ENCODE measurements at places on chromosomes 13 and 19.

DNA sequence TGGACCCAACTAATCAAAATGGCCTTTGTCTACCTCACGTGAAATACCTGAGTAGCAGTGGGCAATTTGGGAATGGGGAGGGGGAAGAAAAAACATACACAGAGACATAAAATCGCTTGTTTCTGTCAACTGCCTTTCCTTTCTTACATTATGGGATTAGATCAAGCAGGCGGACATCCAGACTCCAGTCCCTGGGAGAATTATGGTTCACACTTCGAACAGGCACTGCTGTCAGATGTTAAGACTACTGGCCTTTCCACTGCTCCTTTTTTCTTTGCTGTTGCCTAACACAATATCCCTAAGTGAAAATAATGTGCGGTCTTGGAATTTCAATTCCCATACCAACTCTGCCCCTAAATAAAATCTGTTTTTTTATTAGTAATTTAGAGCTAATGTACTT lies 1719.7 kb upstream of the SLC10A2 start:
- no peak for DNase-seq

- no peak for DNase-seq
These were observed 43.4 kb upstream of the URAD start for GRCh38 chr13:28031896-28032288.

- DNase-seq: no peak
These were observed 18.7 kb upstream of the EID2 start for GRCh38 chr19:39558624-39559117.

DNA sequence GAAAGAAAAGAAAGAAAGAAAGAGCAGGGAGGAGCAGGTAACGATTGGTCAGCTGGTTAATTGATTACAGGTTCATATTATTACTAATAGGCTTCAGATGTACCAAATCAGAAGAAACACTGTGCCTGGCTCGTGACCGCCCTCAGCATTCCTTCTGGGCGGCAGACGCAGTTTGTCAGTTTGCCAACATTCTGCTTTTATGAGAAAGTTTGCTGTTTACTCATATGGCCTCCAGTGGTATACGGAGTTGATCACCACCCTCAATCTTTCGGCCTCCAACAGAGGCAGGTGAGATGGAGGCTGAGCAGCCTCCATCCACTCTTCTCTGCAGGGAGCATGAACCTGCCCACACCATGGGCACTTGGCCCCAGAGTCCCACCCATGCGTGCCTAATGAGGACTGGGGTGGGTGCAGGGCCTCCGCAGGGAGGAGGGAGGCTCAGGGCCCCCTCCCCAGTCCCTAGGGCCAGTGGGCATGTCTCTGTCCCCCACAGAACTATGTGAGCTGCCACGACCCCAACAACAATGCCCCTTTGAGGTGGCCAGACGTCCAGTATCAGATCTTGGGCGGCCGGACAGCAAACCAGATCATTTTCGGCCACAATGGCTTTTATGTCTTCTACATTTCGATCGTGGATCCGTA lies 8.8 kb downstream of the PRR22 start:
- DNase-seq: no peak

DNA sequence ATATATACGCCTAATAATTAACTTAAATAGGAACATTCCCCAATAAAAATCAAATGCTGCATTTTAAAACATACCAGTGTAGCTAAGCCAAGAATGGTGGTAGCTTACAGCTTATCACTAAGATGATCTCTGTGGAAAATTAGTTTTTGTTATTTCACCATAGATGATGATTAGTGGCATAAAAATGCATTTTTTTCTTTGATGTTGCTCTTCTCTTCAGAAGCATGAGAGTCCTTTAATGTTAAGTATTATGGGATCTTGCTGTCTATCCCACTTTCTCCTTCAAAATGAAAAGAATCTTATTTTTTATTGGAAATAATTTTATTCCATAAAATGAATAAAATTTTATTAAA lies 731.0 kb downstream of the SLITRK1 start:
- no peak for DNase-seq

GRCh38 chr13:24146961-24147569 lies 13.5 kb upstream of the SPATA13 start:
- DNase-seq: no peak

DNA sequence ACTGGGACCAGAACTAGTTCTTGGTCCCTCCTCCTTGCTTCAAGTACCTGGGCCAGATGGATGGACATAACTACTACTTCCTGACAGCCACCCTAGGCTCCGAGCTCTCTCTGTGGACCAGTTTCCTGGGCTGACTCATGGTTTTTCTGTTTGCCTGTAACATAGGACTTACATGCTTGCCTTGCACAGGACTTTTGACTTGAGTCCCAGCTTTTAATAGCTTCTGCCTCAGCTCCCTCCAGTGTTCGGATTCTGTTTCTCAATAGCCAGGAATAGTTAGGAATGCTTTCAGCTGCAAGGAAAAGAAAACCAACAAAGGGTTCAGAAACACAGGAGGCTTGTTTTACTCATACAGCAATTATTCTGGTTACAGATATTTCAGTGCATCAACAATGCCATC lies 405.9 kb downstream of the ZNF536 start:
- no peak for DNase-seq

- DNase-seq: no peak
These were observed 1442.9 kb downstream of the SLITRK1 start for GRCh38 chr13:82439159-82439904.

DNA sequence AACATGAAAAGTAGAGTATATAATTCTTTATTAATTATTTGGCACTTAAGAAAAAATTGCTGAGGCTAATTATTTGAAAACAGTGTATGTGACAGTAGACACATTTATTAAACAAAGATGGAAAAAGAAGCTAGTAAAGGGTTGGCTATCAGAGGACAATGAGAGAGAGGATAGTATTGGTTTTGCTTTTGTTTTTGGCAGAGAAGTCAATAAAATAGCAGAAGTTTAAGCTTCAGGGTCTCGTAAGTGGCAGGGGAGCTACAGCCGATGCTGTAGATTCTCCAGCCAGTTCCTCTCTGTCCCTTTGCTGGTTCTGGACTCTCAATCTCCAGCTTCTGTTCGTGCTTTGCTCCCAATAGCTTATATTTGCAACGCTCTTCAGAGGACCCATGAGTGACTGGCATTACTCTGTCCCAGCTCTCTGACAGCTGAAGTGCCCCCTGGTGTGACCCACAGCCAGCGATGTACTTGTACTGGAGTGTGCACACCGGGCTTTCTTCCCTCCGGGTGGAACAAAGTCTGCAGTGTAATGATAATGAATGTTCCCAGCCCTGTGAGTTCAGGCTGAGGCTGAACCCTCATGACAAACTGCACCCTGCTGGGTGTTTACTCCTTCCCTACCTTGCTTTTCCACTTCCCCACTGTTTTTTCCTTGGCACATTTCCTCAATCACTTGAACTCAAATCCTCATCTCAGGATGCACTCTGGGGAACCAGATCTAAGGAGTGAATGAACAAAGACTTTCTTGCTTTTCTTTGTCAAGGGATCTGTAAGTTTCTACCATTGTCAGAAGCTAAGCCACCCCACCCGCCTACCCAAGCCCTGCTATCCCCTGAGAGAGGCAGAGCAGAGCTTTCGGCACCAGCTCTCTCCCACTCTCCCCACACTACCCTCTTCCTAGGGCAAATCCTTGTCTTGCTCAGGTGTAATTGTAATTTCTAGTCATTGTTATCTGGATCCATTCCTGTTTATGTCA lies 254.8 kb downstream of the LHFPL6 start:
- DNase-seq: no peak

DNA sequence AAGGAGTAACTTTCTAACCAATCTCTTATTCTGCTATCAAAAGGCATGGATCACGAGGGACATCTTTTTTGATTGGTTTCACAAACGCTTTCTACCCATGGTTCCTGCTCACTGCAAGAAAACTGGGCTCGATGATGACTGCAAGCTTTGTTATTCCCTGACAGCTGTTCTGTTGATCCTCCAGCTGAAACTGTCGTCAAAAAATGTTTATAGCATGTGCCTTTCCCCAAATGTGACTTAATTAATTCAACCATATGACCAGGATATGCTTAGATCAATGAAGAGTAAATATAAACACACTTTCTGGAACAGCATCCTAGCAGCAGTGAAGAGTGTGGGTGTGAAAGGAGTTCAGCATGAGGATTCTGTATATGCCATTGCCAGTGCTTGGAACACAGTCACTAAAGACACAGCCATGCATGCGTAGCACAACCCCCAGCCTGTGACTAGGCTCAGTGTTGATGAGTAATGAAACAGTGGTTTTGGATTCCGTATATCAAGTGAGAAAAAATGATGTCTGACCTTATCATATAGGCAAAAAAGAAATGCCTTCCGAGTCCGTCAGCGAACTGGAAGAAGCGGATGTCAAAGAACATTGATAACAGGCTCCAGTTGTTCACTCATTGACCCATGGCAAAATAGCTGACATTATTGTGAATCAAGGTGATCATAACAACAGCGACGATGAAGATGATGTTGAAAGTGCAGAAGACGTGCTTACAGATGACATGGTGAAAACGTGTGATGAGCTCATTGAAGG lies 347.4 kb downstream of the FGF9 start:
- no peak for DNase-seq

DNA sequence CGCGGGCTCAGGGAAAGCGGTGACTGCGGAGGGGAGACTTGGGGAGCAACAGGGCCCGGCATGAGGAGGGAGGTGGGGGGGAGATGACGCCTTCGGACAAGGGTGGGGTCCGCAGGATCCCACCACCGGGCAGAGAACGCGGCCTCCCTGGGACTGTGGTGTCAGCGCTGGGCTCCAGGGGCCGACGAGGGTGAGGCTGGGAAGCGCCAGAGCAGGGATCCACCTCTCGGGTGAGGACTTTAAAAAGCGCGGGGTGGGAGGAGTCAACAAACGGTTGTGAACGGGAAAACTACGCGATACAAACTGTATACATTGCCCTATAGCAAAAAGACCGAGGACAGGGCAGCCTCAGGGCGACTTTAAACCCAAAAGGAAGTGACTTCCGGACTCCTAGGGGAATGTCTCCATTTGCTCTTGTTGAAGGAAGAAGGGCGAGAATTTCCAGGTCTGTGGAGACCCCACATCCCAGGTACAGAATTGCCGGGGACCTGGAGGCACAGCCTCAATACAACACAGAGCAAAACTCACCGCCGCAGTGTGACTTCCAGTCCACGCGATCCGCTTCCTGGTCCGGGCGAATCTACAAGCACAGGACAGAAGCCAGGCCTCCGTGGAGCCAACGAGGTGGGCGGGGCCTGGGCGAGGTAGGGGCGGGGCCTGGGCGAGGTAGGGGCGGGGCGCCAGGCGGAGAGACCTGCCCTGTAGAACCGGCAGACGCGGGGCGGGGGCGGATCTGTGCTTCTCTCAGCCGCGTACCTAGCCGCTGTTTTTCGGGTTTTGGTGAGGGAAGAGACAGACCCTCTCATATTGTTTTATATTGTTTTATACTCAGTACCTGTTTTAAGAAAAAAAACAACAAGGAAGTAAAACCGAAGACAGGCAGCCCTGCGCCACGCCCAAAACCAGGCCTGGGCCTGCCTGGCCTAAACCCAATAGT lies at the start of gene ZNF888:
ZNF888 (minus strand) TSS at position 588 of the 937 bp plus-strand sequence. CDS start 5,555 bp downstream, outside the sequence.
- DNase-seq: peak; percentile 76

DNA sequence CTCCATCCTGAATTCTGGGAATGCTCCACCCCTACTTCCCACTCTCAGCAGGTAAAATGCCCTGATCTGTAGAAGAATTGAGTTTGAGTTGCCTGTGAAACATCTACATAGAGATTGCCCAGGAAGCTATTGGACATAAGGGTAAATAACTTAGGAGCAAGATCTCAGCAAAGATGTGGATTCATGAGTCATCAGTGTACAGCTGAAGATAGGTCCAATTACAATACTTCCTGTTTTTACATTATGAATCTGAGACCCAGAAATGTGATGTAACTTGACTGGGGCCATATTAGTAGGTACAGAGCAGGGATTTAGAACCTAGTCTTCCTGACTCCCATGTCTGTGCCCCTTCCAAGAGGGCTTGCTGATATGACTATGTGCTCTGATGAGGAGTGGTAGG lies 79.4 kb upstream of the FNDC3A start:
- no peak for DNase-seq

GRCh38 chr19:6226012-6226411 lies 53.8 kb downstream of the MLLT1 start:
- no peak for DNase-seq

DNA sequence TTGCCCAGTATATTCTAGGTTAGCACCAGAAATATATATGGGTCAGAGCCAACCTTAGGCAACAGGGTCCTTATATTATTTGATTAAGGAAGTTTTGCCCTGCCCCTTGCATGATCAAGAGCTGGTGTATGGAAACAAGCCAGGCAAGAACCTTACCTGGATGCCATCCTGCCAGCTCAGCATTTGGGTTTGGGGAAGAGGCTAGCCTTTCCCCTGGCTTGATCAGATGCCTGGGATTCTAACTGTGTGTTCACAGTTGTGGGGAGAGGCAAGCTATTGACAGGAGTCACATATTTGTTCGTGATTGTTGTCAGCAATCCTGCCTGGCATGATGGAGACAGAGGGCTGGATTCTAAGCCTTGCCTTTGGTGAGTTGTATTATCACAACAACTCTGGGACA lies 260.0 kb upstream of the DACH1 start:
- DNase-seq: no peak

GRCh38 chr19:36028313-36029041 lies 4.2 kb downstream of the CLIP3 start:
- no peak for DNase-seq

- no peak for DNase-seq
These were observed 46.2 kb downstream of the ZNF568 start for GRCh38 chr19:36962346-36962745.

- no peak for DNase-seq
These were observed 35.9 kb downstream of the ELF1 start for GRCh38 chr13:40983259-40983658.

- no peak for DNase-seq
These were observed 110.1 kb downstream of the FGF14 start for GRCh38 chr13:102291587-102292218.

GRCh38 chr19:35142606-35143230 lies 337 bp upstream of the FXYD7 start:
- no peak for DNase-seq

DNA sequence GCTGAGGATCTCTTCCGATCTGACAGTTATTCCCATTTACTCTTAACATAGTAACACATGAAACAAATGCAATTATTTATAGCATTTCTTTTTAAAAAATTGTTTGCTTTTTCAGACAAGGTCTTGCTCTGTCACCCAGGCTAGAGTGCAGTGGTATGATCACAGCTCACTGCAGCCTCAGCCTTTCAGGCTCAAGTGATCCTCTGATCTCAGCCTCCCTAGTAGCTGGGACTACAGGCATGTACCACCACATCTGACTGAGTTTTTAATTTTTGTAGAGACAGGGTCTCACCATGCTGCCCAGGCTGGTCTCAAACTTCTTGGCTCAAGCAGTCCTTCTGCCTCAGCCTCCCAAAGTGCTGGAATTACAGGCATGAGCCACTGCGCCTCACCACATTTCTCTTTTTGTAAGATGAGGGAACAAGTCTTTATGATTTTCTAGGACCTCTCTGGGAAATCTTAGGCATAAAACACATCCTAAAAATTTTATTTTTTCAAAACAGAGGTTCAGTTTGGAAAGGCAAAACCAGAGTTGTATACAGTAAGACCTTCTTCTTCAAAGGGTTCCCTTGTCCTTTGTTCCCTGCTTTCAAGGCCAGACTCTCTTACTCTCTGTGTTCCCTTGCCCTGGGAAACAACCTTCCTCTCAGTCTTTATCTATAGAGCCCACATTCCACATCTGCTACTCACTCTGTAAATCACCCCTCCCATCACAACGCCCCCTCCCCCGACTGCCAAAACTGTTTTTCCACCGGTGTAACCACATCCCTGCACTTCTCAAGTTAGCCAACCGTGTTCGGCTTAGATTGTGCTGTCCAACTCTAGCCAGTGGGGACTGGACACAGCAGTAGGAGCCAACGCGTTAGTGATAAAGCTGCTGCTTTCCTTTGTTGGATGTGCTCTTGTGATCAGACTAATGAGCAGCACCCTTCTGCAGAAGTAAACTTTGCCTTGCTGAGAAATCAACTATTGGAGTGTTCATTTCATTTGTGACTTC lies 56.2 kb downstream of the DHRS12 start:
- no peak for DNase-seq
